ENCODE measurements at places on chromosomes 12 and 14.

DNA sequence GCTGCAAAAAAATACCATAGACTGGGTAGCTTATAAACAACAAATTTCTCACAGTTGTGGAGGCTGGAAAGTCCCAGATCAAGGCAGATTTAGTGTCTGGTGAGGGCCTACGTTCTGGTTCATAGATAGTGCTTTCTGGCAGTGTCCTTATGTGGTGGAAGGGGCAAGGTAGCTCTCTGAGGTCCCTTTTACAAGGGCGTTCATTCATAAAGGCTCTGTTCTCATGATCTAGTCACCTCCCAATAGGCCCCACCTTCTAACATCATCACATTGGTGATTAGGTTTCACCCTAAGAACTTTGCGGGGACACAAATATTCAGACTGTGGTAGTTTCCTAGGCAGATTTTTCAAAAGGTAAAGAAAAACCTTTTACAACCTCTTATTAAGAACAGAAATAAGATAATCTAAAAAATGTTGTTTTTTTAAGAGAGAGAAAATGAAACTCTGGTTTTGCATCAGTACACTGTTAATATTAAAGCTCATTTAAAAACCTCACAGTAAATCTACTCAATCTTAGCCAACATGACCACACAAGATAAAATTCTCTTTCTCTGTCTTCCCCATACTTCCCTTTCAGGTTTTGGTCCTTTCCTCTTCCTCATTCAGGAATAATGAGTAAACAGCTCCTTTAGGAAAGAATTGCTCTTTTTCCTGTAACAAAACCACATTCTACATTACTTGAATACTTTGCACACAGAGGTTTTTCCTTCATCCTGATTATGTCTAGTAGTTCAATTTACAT lies 117.5 kb downstream of the UNC79 start:
- DNase-seq, result no peak

DNA sequence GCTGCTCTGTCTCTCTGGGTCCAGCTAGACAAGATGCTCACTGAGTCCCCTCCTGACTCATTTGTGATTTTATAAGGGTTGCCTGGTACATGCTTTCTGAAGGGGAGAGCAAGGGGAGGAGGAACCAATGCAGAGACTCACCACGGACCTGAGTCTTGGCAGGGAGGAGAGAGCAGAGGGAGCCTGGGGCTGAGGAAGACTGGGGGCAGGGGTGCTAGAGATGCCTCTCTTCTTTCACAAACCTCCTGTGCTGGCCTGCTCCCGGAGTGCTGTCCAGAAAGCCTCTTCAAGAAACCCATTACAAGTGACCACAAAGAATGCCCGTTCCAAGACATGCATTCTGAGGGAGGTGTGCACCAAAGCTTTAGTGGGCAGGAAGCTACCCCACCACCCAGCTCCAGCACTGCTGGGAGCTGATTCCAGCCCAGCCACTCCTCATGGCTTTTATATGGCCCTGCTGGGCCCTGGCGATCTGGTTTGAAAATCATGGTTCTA lies 33.1 kb upstream of the DICER1 start:
- DNase-seq, result no peak

DNA sequence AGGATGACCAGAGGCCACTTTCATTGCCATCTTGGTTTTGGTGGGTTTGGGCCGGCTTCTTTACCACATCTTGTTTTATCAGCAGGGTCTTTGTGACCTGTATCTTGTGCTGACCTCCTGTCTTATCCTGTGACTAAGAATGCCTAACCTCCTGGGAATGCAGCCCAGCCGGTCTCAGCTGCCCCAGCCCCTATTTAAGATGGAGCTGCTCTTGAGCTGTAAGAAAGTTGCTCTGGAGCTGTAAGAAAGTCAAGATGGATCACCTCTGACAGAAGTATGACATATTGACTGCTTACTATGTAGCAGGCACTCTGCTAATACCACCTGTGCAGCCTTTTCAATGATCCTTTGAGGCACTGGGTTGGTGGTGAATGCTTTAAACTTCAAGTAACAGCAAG lies 52.1 kb downstream of the RIN3 start:
- DNase-seq, result no peak

DNA sequence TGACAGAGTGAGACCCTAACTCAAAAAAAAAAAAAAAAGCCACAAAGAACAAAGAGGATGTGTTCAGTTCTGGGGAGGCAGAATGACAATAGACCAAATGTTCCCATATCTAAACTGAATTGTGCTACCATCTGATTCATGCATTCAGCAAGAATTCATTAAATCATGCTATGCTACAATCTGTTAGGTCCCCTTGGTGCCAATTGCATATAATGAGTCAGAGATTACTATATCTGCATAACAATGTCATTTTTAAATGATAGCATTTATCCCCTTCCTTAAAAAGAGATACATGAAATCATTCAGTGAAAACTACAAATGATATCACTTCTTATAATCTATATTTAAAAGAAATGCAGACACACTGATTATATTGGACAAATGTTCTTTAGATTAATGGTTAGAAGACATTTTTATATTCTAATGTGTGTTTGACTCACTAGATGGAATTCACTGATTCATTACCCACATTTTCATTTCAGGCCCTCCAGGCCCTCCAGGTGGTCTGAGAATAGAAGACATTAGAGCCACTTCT lies 207.6 kb upstream of the PDZRN4 start:
- no peak for DNase-seq

- DNase-seq, result no peak
Measured at GRCh38 chr12:69240631-69240995, 1.2 kb downstream of the CPSF6 start.

DNA sequence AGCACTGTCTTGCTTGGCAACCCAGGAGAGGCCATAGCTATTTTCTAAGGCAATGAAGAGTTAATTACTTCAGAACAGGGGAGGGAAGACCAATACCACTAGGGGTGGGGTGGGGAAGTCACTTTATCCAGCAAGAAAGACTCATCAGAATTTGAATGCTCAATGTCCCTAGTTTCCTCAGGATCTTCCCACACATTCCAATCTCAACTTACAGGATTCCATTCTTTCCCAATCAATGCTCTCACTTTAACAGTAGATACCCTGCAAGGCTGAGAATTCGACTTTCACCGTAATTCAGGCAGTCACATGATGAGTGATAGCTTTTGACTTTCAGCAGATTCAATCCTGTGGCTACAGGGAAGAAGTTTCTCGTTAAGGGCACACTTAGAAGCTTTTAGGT lies 526.6 kb upstream of the SEL1L start:
- DNase-seq, result no peak

- no peak for DNase-seq
Measured at GRCh38 chr12:121050725-121051124, 11.7 kb upstream of the OASL start.

Measured in activated T-helper 1 cell treated with anti-CD3 and anti-CD28 coated beads, Interleukin-2, amount 50 U/mL, for 16 hours (primary cell).